GM04503 (cell line): ENCODE measurements at places on chromosomes 4 and X.

DNA sequence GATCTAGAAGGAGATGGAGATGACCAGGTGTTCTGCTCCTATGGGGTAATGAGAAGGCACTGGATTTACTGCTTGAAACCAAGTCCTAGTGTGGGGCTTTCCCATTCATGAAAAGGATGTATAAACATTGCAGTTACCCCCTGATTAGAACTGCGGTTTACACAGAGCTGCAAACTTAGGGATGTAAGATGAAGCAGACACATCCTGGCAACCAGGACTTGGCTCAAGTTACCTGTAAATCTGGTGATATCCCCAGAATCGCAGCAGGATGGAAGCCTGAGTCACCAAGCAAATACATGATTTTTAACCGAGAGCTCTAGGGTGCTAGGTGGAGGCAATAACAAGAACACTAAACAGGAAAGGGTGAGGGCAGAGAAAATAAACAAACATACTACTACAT, 178.6 kb upstream of the MAMLD1 start:
- no peak for DNase-seq

GRCh38 chrX:46628460-46629371, 55.2 kb downstream of the CHST7 start:
- DNase-seq: no peak

- DNase-seq: no peak
Measured at GRCh38 chr4:128574706-128575105, 234.8 kb upstream of the JADE1 start.

GRCh38 chrX:63506320-63506719, 155.2 kb upstream of the SPIN4 start:
- DNase-seq: no peak

DNA sequence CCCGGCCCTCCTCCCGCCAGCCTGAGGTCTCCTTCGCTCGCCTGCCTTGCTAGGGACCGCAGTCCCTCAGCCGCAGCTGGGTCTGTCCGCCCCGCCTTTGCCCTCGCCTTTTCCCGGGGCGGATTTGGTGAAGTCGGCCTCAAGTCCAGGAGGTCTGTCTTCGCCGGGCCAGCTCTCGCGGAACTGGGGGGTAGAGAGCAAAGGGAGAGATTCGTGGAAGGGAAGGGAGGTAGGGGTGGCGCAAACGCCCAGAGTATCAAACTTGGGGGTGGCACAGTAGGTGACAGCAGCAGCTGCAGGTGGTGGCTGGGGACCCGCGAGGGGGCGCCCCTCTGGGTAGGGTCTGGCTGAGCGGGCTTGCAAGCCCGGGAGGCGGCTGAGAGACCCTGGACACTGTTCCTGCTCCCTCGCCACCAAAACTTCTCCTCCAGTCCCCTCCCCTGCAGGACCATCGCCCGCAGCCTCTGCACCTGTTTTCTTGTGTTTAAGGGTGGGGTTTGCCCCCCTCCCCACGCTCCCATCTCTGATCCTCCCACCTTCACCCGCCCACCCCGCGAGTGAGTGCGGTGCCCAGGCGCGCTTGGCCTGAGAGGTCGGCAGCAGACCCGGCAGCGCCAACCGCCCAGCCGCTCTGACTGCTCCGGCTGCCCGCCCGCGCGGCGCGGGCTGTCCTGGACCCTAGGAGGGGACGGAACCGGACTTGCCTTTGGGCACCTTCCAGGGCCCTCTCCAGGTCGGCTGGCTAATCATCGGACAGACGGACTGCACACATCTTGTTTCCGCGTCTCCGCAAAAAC, at the start of gene NPY2R:
TSS of gene NPY2R (plus strand) at position 379 of the 797 bp plus-strand sequence. CDS start 5,304 bp downstream, outside the sequence.
- no peak for DNase-seq

GRCh38 chr4:16764622-16765021, 133.8 kb downstream of the LDB2 start:
- no peak for DNase-seq
